ENCODE measurements at places on chromosomes 5 and 9.

GRCh38 chr5:98989727-98990126 lies 60.9 kb upstream of the CHD1 start:
- DNase-seq, result no peak

DNA sequence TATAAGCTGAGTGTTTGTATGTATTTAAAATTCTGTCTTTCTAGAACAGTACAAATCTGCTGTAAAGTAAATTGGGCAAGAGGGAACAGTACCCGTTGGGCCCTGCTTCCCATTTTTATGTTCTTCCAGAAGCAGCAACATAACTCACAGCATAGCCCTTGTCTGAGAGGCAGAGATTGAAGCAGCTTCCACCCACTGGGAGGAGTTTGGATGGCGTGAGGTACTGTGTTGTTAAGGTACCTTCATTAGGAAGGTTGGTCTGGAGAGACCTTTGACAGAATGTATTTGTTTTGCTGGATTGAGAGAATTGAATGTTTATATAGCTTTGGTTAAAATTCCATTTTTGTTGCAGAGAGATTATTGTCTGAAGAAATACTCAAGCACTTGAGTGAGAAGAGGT lies 24.8 kb downstream of the RAI14 start:
- DNase-seq, result no peak

DNA sequence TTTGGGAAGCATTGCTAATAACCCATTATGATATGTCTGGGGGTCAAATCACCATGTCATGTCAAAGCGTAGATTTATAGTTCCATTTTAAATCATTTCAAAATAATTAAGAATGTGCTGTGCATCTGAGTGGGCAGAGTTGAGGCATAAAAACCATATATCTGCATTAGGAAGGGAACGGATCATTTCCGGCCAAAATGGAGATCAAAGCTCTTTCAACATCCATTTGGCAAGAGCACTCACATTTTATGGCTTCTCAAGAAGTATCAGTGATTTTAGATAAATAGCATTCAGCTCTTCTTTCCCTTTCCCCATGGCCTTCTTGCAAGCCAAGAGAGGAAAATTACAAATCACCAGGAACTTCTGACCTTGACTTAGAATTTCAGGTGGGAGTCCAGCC lies 89.9 kb downstream of the HSPA4 start:
- no peak for DNase-seq

- no peak for DNase-seq
Measured at GRCh38 chr9:4842213-4842612, 49.5 kb downstream of the RCL1 start.

DNA sequence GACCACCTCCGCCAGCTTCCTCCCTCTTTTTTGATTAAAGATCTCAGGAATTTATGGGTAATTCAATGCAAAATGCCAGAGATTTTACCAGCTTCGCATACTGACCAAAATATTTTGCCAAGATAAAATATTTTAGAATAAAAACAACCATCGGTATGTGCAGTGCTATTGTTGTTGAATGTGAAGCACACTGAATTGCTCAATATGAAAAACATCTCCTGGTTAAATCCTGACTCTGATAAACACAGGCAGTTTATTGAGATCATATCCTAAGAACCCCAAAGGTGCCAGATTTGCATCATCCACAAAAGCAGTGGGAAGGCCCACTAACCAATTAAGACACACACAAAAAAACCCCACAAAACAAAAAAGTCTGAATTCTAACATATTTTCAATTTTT lies 202.4 kb downstream of the GLIS3 start:
- no peak for DNase-seq

Data from stimulated activated CD4-positive, alpha-beta T cell treated with anti-CD3 and anti-CD28 coated beads, TNF-alpha, amount 100 ng/mL, for 24 hours (primary cell).